Activated CD4-positive, alpha-beta memory T cell treated with anti-CD3 and anti-CD28 coated beads, Interleukin-2, amount 10 ng/mL, durations not matched to agents 7 days and 5 days (primary cell): ENCODE measurements at places on chromosomes 16 and 17. TPM values are rescaled to one million over a fixed set of nuclear protein-coding genes. Genes with fewer than 3 reads are reported as not detected.

KRT12 gene
- not detected for total RNA-seq

DNA sequence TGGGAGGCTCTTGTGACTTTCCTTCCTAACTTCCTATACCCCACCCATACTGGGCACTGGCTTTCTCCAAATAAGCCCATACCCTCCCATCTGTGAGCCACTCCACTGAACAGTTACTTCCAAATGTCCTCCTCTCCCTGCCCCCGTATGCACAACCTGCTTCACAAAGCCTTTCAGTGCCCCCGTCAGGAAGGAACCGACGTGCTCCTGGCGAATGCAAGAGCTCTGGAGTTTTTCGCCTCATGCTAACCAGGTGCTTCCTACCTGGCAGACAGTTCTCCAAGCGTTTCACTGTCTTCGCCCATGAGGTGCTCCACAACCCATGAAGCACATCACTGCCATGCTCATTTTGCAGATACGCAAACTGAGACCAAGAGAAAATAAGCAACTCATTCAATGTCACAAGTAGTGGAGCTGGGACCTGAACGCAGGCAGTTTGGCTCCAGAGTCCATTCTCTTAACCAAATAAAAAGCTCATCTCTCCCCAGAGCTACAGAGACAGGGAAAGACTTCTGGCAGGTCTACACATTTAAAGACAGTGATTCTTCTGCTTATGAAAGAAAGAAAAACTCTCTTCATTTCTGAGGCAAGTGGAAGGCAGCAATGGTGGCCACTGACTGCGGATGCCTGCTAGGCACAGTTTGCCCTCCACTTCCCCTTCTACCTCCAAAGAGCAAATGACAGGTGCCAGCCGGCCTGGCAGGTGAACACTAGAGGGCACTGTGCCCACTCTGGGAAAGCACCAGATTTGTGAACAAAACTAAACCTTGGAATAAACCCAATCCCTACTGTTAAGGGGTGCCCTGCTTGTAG is 23.8 kb downstream of the SPHK1 start:
- DNase-seq, result peak; percentile 74
- H3K27ac ChIP-seq, result no peak overlapping the region
- H3K27me3 ChIP-seq, result no peaks in the 10 kb centered on the region
- peaks cover 12% of the 10 kb centered on the region for H3K36me3 ChIP-seq
- H3K4me1 ChIP-seq, result peaks cover 5% of the 10 kb centered on the region
- H3K4me3 ChIP-seq, result no peak overlapping the region

IRX3 gene
- 1.6 TPM for total RNA-seq

GRCh38 chr17:61484174-61484573 is 32.0 kb downstream of the TBX4 start:
- no peak for DNase-seq
- no peaks in the 10 kb centered on the region for H3K36me3 ChIP-seq
- H3K27me3 ChIP-seq, result no peaks in the 10 kb centered on the region
- no peak overlapping the region for H3K27ac ChIP-seq

TBC1D3B gene
- 9.5 TPM for total RNA-seq

CD300E gene
- not detected for total RNA-seq

TPPP3 gene
- not detected for total RNA-seq

DNA sequence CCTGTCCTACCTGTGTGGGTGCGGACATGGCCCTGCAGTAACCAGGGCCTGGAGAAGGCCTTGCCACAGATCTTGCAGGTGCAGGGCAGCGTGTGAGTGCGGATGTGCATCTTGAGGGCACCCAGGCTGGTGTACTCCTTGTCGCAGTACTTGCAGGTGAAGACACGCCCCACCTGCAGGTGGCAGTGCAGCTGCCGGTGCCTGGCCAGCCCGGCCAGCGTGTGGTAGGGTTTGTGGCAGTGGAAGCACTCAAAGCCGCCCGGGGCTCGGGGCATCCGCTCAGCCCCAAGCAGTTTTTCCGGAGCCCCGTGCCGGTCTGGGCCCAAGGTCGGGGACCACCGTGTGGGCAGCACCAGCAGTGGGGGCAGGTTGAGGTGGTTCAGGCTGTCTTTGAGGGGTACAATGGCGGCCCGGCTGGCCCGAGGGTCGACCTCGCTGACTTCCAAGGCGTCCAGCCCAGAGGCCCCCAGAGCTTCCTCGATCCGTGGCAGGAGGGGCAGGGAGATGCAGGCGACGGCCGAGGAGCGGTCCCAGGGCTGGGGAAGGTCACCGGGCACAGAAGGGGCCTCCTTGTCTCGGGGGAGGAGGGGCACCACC is 5.1 kb downstream of the SNAI3 start:
- peaks cover 41% of the 10 kb centered on the region for H3K4me1 ChIP-seq
- H3K27me3 ChIP-seq, result no peaks in the 10 kb centered on the region
- DNase-seq, result peak; percentile 67
- peak overlapping the region; percentile 92 for H3K27ac ChIP-seq

GRCh38 chr17:36546418-36547093 is 1.8 kb downstream of the GGNBP2 start:
- no peak for DNase-seq
- peaks cover 45% of the 10 kb centered on the region for H3K36me3 ChIP-seq
- peak overlapping the region; percentile 96 for H3K27ac ChIP-seq
- H3K27me3 ChIP-seq, result no peaks in the 10 kb centered on the region

GRCh38 chr16:9203956-9204355 is 112.5 kb downstream of the HAPSTR1 start:
- no peaks in the 10 kb centered on the region for H3K36me3 ChIP-seq
- H3K4me3 ChIP-seq, result no peak overlapping the region
- no peak for DNase-seq
- H3K27me3 ChIP-seq, result no peaks in the 10 kb centered on the region

DNA sequence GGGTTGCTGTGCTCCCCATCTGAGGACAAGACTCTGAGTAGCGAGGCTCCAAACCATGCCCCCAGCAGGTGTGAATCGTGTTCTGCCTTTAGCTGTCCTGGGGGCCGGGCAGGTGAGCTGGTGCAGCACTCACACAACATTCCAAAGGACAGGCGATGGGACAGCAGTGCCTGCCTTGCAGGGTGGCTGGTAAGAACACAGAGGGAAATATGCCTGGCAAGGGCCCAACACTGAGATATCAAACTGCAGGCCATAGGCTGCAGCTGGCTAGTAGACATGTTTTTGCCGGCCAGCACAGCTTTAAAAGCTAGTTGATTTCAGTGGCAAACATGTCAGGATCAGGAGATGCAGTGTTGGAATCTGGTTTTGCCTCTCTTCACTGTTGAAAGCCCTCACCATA is 23.6 kb downstream of the CLEC16A start:
- H3K4me3 ChIP-seq, result no peak overlapping the region
- DNase-seq, result no peak
- H3K27ac ChIP-seq, result no peak overlapping the region
- H3K4me1 ChIP-seq, result peaks cover 86% of the 10 kb centered on the region

DNA sequence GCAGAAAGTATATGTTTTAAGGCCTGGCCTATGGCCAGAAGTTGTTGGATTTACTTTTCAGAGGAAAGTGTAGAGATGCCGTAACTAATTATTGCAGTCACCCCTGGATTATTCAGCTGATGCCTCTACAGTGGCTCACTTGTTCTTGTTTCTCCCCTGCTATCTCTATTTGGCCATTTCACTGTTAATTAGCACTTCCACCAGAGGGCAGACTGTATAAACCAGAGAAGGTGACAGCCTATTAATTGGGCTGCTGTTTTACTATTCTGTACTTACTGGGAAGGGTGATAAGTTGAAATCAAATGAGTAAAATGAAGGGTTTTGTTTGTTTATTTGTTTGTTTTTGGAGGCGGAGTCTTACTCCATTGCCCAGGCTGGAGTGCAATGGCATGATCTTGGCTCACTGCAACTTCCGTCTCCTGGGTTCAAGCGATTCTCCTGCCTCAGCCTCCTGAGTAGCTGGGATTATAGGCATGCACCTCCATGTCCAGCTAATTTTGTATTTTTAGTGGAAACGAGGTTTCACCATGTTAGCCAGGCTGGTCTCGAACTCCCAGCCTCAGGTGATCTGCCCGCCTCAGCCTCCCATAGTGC is 66.0 kb downstream of the CDK12 start:
- H3K27ac ChIP-seq, result no peak overlapping the region
- no peak overlapping the region for H3K4me3 ChIP-seq
- no peak for DNase-seq
- H3K4me1 ChIP-seq, result peaks cover 13% of the 10 kb centered on the region

- H3K27ac ChIP-seq, result no peak overlapping the region
- H3K4me3 ChIP-seq, result no peak overlapping the region
- H3K4me1 ChIP-seq, result peaks cover 37% of the 10 kb centered on the region
- no peak for DNase-seq
- no peaks in the 10 kb centered on the region for H3K27me3 ChIP-seq
Observed at GRCh38 chr17:56936697-56937322, 23.0 kb upstream of the TRIM25 start.

NLGN2 gene
- 3.2 TPM for total RNA-seq

GRCh38 chr17:78915872-78916632 is 9.1 kb downstream of the TIMP2 start:
- no peak overlapping the region for H3K4me3 ChIP-seq
- no peaks in the 10 kb centered on the region for H3K27me3 ChIP-seq
- no peak for DNase-seq
- H3K36me3 ChIP-seq, result no peaks in the 10 kb centered on the region

OR2C1 gene
- not detected for total RNA-seq

DNA sequence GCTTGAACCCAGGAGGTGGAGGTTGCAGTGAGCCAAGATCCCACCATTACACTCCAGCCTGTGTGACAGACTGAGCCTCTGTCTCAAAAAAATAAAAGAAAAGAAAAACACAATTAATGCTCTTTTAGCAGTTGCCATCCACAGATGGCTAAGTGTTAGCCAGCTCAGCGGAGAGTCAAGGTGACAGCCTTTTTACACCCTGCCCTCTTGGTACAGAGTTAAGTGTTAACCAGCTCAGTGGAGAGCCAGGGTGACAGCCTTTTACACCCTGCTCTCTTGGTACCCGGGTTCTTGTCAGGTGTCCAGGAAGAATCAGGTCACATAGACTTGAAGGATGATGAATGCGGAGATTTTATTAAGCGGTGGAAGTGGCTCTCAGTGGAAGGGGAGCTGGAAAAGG is 7.8 kb upstream of the CD300LF start:
- no peaks in the 10 kb centered on the region for H3K36me3 ChIP-seq
- peaks cover 4% of the 10 kb centered on the region for H3K4me1 ChIP-seq
- no peak overlapping the region for H3K4me3 ChIP-seq
- H3K27ac ChIP-seq, result no peak overlapping the region

ACE gene
- total RNA-seq, result 10.6 TPM

DNA sequence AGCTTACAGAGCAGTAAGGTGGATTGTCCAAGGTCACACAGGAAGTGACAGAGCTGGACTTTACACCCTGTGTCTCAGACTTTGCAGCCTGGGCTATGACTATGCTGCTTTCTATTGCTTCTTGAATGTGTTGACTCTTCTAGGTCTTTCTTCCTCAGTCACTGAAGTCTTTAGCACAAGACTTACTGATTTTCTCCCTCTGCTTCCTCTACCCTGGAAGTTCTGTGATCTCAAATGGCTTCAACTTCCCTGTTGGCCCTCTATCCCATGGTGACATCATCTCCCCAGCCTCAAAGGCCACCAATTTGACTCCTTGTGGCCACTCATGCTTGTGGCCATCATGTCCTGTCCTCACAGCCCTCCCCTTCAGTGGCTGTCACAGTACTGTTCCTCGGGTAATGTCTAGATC is 181.3 kb downstream of the HS3ST3A1 start:
- no peak overlapping the region for H3K4me3 ChIP-seq
- no peak overlapping the region for H3K27ac ChIP-seq

DNA sequence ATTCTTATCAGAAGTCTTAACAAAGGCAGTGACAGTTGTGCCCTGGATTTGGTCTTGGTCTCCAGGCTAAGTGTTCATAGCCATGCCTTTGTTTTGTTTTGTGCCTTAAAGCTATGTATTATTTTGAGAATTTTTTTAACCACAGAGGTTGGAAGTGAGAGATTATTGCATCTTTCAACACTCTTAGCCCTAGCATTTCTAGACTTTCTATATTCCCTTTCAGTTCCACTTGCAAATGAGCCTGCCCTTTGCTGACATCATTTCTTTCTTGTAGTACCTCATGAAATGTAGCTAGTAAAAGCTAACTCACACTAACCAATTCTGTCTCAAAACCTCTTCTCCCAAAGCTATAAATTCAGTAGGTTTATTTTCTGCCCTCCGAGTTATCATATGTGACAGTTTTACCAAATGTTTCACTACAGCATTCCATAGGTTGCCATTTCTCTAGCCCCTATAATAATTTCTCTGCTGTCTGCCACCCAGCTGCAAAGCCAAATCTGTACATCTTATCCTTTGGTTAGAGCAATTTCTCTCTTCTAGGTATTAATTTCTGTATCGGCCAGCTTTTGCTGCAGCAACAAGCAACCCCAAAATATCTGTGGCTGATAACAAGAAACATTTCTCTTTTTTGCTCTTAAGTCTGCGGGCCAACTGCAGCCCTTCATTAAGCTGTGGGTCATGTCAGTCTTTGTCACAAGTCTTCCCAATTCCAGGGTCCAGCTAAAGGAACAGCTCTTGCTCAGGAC is 14.2 kb upstream of the CCL1 start:
- no peak overlapping the region for H3K27ac ChIP-seq
- peaks cover 48% of the 10 kb centered on the region for H3K4me1 ChIP-seq
- H3K4me3 ChIP-seq, result no peak overlapping the region
- peaks cover 16% of the 10 kb centered on the region for H3K27me3 ChIP-seq
- H3K36me3 ChIP-seq, result no peaks in the 10 kb centered on the region
- no peak for DNase-seq
